NCI-H748 treated with DMSO at 0.1 percent for 48 hours (cell line): ENCODE measurements at places on chromosomes 5 and 9.
A peak's percentile ranks its signal among the peaks of the same experiment; 100 is the strongest.

DNA sequence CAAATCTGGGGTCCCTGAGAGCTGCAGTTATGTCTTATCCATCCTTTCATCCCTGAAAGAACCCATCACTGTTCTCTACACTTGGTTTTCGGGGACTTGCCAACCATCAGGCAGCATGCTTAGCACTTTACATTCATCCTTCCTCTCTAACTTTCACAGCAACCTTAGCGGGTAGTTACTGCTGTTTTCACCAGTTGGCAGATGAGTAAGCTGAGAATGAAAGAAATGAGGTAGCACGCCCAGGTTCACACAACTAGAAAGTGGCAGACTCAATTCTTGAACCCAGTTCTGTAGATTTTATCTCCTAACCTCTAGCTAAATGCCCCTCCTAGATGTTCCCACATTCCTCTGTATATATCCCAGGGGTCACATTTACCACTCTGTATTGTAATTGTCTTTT lies 342.0 kb upstream of the WWC1 start:
- no peak for DNase-seq

DNA sequence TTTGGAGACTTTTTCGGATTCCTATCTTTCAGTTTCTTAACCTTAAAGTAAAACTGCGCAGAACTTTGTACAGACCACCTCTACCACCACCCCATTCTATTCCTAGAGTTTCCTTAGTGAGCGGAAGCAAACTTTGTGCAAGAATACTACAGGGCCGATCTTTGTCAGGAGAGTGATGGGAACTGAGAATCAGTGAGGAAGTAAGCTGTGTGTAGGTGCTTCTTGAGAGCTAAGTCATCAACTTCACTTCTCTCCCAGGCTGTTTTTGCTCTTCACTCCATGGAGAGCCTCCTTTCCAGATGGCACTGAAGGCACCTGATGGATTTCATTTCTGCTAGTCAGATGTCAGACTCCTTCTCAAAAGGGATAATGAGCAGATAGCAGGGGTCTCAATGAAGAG lies 127.3 kb downstream of the SPATA31D1 start:
- DNase-seq: no peak

DNA sequence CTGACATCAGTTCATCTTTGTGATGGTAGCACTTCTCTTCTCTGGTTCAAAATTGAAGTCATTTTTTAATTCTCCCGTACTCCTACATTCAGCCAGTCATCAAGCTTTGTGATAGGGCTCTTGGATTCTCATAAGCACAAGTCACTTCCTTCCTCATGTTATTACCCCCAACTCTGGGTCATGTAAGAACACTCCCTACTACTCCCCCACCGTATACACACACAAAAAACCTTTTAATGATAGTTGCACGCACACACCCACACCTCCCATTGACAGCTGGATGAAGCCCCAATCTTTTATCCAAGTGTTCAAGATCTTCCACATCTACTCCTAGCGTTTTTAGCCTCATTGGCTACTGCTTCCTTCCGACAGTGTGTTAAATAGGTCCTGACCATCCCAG lies 16.8 kb downstream of the KDM3B start:
- DNase-seq: no peak

DNA sequence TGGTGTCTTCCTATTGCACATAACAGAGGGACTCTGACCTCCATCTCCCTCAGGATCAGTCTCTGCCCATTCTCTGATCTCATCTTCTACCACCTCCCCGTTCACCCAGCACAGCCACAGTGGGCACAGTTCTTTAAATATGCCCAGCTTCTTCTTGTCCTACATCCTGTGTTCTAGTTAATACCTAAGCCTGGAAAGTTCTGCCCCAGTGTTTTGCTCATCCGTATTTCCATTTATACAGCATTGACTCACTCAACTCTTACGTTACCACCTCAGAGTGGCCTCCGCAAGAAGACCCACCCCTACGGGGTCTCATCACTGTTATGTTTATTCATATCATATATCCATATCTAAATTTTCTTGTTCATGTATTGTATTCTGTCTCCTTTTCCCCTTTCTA lies 315.5 kb downstream of the ADGRV1 start:
- DNase-seq: no peak

DNA sequence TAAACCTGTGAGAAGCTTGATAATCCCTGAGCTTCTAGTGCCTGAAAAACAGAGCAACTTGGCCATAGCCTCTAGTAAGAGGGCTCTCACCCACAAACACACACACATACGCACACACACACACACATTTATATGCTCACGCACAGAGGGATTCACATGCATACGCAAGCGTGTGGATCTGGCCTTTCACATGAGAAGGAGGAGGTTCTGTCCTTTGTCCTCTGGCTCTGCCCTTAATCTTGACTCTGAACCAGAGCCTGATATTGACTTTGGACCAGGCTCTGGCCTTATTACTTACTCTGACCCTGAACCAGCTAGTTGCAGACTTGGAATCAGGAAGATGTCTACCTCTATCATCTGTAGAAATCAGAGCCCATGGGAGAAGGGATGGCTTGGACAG lies 10.0 kb upstream of the P4HA2 start:
- no peak for DNase-seq

DNA sequence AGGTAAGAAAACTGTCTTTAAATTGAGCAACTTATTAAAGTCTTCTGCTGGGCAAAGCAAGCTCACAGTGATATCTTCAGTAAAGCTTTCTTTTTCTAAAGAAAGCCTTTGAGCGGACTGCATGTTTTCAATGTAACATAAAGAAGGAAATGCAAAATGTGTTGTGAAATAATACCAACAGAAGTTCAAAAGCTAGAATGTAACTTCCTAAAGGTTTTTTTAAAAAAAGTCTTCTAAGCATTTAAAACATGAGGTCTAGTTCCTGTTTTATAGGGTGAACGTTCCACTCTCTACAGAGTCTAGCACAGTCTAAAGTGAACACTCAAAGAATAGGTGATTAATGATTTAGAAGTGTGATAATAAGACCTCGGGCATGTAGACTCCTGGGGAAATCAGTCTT lies 62.9 kb downstream of the DENND1A start:
- no peak for DNase-seq

GRCh38 chr5:132265336-132266030 lies 8.0 kb downstream of the PDLIM4 start:
- peak; percentile 40 for DNase-seq

DNA sequence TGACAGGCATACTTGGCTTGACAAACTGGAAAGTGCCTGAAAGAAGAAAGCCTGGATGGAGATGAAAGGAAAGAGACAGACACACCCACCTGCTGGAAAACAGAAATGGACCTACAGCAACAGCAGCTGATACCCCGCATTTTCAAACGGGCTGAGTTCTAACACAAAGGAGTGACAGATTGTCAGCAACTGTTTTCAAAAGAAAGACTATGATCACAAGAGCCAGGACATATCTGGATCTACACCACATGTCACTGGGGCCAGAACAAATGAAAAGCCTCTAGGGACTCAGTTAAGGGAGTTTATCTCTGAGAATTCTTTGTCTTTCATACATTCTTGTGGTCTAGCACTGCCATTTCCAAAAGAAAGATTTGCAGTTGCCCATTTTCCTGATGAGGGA lies 24.1 kb upstream of the FST start:
- no peak for DNase-seq

- no peak for DNase-seq
Measured at GRCh38 chr5:131274326-131275063, 10.6 kb downstream of the CDC42SE2 start.

- DNase-seq: no peak
Measured at GRCh38 chr9:109993250-109993978, 213.4 kb downstream of the PALM2AKAP2 start.
